Esophagus squamous epithelium (tissue), 5 donors: ENCODE measurements at places on chromosomes 11 and 22.

- DNase-seq = no peak
Measured at GRCh38 chr11:12377106-12377823, at the start of gene PARVA. Gene PARVA (plus strand): TSS chr11:12377571. CDS start chr11:12377648, 77 bp downstream.

DNA sequence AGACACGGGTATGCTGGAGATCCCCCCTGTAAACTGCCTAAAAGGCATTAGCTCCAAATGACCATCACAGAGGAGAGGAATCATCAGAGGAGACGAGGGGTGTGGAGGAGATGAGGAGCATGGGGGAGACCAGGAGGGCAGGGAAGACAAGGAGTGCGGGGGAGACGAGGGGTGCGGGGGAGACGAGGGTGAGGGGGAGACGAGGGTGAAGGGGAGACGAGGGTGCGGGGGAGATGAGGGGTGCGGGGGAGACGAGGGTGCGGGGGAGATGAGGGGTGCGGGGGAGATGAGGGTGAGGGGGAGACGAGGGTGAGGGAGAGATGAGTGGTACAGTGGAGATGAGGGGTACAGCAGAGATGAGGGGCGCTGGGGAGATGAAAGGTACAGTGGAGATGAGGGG is 17.5 kb upstream of the GAL start:
- no peak for DNase-seq

DNA sequence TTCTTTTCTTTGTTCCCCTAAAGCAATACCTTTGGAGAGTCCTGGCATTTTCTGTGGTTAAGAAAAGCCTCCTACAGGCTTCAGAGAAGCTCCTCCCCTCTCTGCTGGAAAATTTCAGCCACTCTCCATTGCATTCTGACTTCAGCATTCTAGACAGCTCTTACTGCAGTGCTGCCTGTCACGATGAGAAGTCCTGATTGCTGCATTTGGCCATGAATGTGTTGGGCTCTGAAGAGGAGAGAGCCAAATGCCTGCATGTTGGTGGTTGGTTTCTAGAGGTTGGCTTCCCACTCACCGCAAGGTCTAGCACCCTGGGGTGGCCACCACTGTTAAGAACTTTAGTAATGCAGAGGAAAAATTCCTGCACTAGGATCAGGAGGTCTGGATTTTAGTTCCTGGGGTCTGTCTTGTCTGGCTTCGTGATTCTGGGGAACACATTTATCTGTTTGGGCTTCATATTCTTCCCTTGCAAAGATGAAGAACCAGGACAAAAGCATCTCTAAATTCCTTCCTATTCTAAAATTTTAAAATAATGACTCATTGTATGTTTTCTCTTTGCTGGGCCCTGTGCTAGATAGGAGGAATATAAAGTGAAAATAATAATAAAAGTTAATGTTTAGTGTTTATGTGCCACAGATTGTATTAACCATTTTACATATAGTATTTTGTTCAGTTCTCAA is 38.1 kb downstream of the COA4 start:
- DNase-seq = no peak

- DNase-seq = no peak
Measured at GRCh38 chr22:30326255-30326705, 461 bp downstream of the TBC1D10A start.

- no peak for DNase-seq
Measured at GRCh38 chr22:35539910-35540594, 579 bp upstream of the RASD2 start.

DNA sequence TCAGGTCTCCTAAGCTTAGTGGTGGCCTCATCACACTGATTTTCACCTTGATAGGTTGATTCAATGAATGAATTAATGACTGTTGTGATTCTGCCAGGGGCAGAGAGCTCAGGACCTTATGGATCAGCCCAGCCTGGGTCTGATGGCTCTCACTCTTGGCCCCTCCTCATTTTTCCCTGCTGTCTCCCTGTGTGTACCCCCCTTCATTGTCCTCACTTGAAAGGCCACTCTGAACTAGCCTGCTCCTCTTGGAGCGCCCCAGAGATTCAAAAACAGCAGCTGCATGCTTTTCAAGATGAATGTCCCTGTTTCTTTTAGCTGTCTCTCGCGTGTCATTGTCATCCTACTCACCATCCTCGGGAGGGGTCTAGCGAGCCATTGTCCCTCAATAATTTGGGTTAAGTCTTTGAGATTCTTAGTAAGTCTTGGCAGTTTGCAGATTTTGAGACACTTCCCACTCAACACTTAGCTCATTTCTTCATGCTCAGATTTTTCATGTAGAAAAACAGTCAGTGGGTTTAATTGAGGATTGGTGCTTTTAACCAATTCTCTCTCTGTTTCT is 42.5 kb upstream of the MICAL2 start:
- no peak for DNase-seq

DNA sequence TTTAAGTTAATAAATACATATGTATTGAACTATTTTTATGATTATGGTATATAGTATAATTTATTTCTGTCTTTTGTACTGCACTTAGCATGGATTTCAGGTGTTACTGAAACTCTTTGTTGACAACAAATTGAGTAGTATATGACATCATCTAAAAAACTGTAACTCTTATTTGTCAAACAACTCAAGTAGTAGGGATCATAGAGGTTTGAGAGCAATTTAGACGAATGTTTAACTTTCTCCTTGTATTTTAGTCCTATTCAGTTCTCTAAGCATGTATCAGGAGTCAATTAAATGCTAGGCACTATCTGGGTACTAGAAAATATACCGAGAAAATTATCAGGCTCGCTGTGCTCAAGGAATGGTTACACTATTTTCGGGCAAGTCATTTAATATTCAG is 595.2 kb downstream of the METTL15 start:
- no peak for DNase-seq

- peak; percentile 4 for DNase-seq
Measured at GRCh38 chr11:6926208-6927029, at the start of gene ZNF215. Gene ZNF215 (plus strand): TSS chr11:6926426. CDS start chr11:6932273, 5,847 bp downstream.

GRCh38 chr22:50734343-50734771 is 3.6 kb upstream of the ACR start:
- no peak for DNase-seq

DNA sequence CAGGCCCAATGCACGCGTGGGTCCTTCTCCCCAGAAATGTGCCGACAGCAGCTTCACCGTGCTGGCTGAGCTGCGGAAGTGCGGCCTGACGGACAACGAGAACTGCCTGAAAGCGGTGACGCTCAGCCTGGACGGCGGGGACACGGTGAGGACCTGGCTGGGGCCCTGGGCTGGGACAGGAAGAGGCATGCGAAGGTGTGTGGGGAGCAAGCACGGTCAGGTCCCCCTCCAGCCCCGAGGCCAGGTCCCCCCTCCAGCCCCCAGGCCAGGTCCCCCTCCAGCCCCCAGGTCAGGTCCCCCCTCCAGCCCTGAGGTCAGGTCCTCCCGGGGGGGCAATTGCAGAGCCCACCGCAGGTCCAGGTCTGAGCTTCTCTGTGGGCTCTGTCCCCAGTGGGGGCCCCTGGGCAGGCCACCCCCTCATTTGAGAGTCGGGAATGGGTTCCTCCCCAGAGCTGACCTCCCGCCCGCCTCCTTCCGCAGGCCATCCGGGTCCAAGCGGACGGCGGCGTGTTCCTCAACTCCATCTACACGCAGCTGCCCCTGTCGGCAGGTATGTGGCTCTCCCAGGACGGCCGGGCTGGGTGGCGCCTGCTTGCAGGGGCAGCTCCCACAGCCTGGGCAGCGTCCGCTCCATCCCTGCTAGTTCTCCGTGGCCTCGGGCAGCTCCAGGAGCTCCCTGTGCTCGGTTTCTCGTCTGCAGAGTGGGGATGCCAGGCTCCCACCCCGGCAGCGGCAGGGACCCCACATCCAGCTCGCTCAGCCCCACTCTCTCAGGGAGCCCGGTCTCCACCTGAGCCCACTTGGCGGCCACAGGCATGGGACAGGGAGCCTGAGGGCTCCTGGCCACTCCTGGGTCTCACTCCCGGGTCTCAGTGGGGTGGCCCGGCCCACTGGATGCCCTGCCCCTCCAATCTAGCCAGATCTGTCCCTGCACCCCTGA is 7.9 kb downstream of the MUC5B start:
- no peak for DNase-seq

GRCh38 chr22:33747576-33748180 is 172.6 kb downstream of the LARGE1 start:
- DNase-seq = no peak

GRCh38 chr22:49961601-49962011 is 1.0 kb downstream of the PIM3 start:
- DNase-seq = no peak

DNA sequence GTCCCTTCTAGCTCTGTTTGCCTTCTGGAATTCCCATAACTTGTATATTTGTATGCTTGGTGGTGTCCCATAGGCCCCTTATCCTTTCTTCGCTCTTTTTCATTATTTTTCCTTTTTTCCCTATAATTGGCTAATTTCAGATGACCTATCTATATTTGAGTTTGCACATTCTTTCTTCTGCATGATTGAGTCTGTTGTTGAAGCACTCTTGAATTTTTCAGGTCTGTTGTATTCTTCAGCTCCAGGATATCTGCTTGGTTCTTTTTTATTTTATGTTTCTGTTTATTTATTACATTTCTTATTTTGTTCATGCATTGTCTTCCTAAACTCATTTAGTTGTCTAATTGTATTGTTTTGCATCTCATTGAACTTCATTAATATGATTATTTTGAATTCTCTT is 28.0 kb downstream of the NCAM1 start:
- no peak for DNase-seq

GRCh38 chr11:20248871-20249270 is 88.6 kb upstream of the DBX1 start:
- no peak for DNase-seq

- DNase-seq = no peak
Measured at GRCh38 chr11:73475549-73476095, 99.4 kb downstream of the RELT start.

DNA sequence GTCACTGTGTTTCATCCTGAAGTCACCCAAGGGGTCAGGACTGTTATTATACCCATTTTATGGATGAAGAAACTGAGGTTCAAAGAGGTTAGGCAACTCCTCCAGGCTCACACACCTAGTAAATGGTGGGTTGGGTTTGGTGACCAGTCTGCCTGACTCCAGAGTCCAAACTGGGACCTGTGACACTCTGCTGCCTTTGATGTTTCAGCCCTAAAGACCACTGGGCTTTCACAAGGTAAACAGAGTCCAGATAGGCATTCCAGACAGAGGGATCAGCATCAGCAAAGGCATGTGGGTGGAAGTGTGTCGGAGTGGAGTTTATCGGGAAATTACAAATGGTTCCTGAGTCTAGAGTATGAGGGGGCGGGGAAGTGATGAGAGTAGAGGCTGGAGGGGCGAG is 38.5 kb downstream of the MICAL2 start:
- DNase-seq = no peak

DNA sequence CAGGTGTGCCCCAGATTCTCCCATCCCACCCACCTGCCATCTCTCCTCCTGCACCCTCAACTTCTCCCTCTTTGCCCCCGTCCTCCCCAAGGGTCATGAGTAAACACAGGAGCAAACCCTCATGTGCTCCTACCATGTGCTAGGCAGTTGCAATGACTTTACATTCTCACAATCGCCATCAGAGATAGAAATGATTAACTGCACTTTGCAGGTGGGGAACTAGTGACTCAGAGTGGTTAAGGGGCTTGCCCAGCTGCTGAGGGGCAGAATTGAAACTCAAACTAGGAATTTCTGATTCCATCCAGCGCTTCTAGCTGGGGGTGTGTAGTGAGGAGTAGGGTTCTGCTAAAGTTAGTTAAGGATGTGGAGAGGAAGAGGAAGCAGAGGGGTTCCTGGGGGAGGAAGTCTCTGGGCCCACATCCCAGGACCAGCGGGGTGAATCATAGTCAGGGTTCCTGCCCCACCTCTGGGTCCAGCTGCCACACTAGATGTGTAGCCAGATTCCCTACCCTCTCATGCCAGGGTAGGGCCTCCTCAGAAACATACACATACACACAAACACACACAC is 16.0 kb upstream of the PRG2 start:
- no peak for DNase-seq

- DNase-seq = no peak
Measured at GRCh38 chr22:44668886-44669521, 33.0 kb upstream of the PRR5 start.

DNA sequence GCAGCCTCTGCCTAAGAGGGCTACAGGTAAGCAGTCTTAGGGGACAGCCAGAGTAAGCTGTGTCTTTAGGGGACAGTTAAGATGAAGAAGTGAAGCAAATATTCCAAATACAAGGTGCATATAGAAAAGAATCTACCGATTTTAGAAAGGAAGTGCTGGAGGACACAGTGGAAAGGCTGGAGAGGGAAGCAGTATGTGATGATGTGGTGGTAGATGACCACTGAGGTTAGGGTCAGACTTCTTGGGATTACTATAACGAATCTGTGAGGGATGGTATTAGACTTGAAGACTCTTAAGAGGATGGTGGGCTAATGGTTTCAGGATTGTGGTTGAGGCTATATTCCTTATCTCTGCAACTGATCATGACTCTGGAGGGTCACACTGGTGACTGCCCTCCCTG is 40.0 kb upstream of the PHOX2A start:
- no peak for DNase-seq

DNA sequence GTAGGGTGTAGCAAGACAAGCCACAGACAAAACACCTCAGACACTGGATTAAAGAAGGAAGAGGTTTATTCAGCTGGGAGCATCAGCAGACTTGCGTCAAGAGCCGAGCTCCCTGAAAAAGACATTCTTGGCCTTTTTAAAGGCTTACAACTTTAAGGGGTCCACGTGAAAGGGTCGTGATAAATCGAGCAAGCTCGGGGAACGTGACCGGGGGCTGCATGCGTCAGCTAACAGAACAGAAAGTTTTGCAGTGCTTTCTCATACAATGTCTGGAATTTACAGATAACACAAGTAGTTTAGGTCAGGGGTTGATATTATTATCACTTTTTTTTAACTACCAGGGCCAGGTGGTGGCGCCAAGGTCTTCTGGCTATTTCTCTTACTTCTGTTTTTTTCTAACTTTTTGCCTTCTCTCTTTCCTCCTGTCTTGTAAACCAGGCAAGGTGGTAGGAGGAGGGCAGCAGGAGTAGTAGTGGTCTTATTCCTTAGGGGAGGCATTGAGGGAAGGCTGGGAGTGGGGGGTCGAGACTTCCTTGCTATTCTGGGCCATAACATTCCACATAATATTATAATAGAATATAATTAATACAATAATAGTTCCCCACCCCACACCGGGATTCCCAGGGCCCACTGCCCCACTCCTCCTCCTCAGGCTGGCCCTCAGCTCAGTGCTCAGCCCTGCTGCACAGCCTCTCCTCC is 587 bp upstream of the ALDH3B1 start:
- no peak for DNase-seq

GRCh38 chr11:114291381-114291780 is 4.8 kb upstream of the NNMT start:
- no peak for DNase-seq

- DNase-seq = no peak
Measured at GRCh38 chr11:36062796-36063365, 119.0 kb downstream of the LDLRAD3 start.

- DNase-seq = no peak
Measured at GRCh38 chr22:27377501-27378295, 423.9 kb downstream of the MN1 start.

DNA sequence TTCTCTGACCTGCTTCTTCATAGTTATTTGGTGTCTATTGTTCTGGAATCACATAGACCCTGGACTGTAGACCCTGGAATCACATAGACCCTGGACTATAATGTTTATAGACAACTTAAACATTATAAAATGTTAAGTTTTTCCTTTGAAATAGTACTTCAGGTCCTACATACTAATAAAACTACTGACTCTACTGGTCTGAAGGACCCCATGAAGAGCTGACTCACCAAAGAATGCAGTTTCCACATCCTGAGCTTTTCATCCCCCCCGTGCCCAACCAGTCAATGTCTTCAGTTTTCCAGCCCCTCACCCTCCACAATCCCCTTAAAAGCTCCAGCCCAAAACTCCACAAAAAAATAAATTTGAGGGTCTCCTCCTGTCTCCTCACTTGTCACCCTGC is 6.6 kb upstream of the PLEKHA7 start:
- DNase-seq = no peak

GRCh38 chr11:35723493-35723892 is 60.9 kb downstream of the TRIM44 start:
- no peak for DNase-seq
